Activated T-cell treated with anti-CD3 and anti-CD28 coated beads for 48 hours (primary cell): ENCODE measurements at places on chromosomes 2 and 18.

DNA sequence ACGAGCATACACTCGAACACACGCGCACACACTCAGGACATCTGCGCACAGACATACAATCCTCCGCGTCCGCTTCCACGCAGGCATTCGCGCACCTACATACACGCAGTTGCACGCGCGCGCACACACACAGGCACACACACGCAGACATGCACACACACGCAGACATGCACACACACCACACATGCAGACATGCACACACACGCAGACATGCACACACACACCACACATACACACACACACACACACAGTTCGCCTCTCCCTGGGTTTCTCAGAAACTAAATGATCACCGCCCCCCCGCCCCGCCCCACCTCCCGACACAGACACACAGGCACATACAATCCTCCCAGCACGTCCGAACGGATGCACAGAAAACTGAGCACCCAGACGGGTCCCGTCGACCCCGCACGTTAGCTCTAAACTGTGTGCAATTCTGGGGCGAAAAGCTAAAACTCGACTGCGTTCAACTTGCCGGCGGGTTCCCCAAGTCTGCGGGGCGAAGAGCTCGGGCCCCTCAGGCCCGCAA lies 1.0 kb downstream of the EPHA4 start:
- DNase-seq: peak; percentile 13

GRCh38 chr2:68936427-68936826 lies 16.3 kb downstream of the GKN2 start:
- DNase-seq: no peak

GRCh38 chr2:120317916-120318315 lies 28.0 kb upstream of the INHBB start:
- no peak for DNase-seq

DNA sequence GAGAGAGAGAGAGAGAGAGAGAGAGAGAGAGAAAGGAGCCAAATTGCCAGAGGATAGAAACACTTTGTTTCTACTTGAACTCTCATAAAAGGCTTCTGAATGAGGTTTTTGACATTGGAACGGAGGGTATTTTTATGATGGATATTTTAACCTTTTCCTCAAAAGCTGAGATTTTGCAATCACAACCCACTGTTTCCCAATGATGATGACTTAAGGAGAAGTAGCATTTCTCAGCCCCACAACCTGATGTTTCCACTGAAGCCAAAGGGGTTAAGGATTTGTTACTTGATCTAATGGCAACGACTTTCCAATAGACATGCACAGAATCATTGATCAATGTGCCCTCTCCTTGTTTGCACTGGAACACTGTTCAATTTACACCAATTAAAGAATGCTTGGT lies 67.1 kb upstream of the POU3F3 start:
- DNase-seq: no peak

DNA sequence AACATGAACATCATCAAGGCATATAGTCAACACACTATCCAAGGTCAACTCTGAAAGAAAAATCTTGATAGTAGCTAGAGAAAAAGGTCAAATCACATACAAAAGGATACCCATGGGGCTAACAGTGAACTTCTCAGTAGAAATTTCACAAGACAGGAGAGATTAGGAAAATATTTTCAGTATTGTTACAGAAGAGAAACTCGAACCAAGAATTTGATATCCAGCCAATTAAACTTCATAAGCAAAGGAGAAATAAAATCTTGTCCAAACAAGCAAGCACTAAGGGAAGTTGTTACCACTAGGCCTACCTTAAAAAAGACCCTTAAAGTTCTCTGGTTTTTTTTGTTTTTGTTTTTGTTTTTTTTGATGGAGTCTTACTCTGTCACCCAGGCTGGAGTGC lies 242.5 kb downstream of the EXOC6B start:
- no peak for DNase-seq

GRCh38 chr2:205270689-205271088 lies 411.6 kb upstream of the NRP2 start:
- no peak for DNase-seq

DNA sequence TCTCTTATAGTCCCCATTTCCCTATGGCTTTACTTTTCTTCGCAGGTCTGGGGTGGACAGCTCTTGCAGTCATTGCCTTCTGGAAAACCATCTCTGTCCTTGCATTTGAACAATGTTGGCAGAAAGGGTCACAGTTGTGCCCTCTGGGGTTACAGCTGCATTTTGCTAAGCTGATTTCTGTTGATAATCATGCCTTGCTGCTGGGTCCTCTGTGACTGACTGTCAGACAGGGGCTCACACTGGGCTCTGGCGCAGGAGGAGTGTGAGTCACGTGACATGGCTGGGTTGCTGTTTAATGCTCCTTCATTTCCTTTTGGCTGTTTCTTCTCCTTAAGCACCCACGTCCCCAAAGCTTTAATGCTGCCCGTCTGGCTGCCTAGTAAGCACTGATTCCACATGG lies 196.6 kb upstream of the LHCGR start:
- no peak for DNase-seq

- DNase-seq: no peak
Measured at GRCh38 chr2:151796774-151797173, 31.4 kb downstream of the ARL5A start.

GRCh38 chr2:200483729-200484198 lies 26.1 kb downstream of the KCTD18 start:
- DNase-seq: peak; percentile 36

DNA sequence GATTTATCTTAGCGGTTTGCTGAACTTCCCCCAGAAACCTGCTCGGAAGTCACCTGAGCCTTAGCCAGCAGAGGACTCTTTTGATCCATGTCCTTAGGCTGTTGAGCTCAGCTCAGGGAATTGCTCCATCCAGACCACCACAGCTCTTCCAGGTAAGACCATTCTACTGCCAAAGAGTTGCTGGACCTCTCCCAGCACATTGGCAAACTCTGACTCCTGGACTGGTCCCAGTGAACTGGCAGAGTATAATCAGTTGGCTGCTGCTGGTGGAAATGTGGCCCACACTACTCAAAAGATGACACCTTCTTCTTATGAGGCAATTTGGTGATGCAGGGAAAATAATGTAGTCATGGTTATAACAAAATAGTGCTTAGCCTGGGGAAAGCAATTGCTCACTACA lies 308.8 kb upstream of the FIGN start:
- no peak for DNase-seq

- DNase-seq: no peak
Measured at GRCh38 chr2:240960971-240961876, 37.2 kb upstream of the SNED1 start.

DNA sequence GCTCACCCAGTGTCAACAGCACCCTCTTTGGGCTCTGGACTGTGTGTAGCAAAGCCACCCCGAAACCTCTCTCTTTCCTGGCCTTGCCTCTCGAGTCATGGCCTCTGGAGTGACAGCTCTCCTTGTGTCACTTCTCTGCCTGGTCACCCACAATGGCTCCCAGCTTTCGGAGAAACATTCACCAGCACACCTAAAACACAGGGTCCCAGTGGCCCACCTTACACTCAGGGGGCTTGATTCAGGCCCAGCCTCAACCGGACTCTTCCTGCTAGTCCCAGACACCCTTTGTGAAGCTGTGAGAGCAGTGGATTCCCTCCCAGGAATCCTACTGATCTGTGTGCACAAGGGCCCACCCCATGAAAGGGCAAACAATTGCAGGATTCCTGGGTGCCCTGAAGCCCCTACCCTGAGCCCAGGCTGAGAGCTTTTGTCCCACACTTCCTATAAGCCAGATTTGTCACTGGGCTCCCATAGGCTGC lies 137.2 kb upstream of the HAAO start:
- no peak for DNase-seq

- DNase-seq: no peak
Measured at GRCh38 chr18:8480506-8481328, 128.5 kb upstream of the RAB12 start.

DNA sequence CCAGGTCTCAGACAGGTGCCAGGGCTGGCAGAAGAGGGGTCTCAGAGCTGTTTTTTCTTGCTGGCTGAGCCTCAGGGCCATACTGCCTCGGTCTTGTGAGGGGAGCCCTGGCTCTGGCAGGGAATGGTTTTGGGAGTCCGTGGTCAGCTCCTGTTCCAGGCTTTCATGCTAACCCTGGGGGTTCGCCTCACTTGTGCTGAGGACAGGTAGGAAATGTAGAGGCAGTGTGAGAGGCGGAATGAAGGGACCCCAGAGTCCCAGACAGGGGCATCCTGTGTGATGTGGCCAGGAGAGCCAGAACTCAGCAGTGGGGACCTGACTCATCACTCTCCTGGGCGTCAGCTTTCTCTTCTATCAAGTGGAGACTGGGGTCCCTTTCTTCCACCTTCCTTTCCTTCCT lies 5.7 kb upstream of the CELF4 start:
- no peak for DNase-seq

GRCh38 chr2:180753809-180754761 lies 226.3 kb upstream of the UBE2E3 start:
- no peak for DNase-seq

- DNase-seq: no peak
Measured at GRCh38 chr2:12733846-12734245, 17.1 kb downstream of the TRIB2 start.

DNA sequence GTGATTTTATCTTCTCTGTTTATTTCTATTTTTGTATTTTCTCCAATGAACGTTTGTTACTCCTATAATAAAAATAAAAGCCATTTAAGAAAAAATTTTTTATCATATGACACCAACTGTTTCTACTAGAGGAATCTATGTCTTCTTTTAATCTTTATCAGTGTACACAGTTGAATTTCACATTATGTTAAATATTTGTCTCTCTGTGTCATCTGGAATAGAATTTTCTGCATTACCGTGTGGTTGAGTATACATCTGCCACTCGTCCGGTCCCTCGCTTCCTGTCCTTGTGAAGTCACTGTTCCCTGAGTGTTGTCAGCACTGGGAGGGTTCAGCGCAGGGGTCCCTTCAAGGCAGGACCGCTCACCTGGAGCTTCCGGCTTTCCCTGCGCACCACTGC lies 99.2 kb downstream of the LDLRAD4 start:
- DNase-seq: no peak

- no peak for DNase-seq
Measured at GRCh38 chr18:27824841-27825681, 351.9 kb downstream of the CDH2 start.

- no peak for DNase-seq
Measured at GRCh38 chr2:194166818-194167217, 1490.2 kb upstream of the SLC39A10 start.

DNA sequence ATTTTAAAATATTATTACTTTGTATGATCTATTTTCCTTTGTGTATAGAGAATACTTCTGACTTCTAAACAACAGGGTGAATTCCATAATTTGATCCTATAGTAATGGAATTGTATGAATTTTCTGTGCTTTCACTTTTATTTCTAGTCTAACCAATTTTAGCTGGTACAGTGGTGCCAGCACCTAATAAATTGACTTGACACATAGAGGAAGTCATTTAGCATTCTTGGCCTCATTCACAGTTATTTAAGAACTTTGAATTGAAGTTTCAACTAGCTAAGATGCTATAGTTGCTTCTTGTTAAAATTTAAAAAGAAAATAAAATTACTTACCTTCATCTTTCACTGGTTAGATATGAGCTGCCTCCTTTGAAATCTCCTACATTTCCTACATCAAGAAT lies 220.4 kb downstream of the CPS1 start:
- no peak for DNase-seq

- no peak for DNase-seq
Measured at GRCh38 chr18:58067601-58068000, 23.6 kb downstream of the NEDD4L start.

GRCh38 chr18:55093295-55093694 lies 134.0 kb upstream of the CCDC68 start:
- no peak for DNase-seq

- DNase-seq: no peak
Measured at GRCh38 chr2:233185963-233186362, 65.5 kb upstream of the ATG16L1 start.

GRCh38 chr2:105893011-105893995 lies 148.6 kb downstream of the NCK2 start:
- DNase-seq: no peak

GRCh38 chr2:135471106-135471505 lies 59.9 kb downstream of the ZRANB3 start:
- DNase-seq: no peak

DNA sequence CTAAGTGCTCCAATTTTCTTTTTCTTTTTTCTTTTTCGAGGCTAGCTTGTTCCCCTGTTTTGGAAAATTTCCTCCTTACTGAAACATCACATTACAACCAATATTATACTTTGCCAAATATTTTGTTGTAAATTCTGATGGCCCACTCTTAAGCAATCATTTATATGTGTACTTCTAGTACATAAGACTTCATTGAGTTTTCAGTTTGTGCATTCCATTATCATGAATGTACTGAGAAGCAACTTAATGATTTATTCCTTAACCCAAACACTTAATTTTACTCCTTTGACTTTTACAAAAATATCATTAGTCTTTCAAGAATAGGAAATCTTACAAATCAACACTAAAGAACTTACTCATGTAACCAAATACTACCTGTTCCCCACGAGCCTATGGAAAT lies 242.4 kb downstream of the ARHGAP15 start:
- DNase-seq: no peak

DNA sequence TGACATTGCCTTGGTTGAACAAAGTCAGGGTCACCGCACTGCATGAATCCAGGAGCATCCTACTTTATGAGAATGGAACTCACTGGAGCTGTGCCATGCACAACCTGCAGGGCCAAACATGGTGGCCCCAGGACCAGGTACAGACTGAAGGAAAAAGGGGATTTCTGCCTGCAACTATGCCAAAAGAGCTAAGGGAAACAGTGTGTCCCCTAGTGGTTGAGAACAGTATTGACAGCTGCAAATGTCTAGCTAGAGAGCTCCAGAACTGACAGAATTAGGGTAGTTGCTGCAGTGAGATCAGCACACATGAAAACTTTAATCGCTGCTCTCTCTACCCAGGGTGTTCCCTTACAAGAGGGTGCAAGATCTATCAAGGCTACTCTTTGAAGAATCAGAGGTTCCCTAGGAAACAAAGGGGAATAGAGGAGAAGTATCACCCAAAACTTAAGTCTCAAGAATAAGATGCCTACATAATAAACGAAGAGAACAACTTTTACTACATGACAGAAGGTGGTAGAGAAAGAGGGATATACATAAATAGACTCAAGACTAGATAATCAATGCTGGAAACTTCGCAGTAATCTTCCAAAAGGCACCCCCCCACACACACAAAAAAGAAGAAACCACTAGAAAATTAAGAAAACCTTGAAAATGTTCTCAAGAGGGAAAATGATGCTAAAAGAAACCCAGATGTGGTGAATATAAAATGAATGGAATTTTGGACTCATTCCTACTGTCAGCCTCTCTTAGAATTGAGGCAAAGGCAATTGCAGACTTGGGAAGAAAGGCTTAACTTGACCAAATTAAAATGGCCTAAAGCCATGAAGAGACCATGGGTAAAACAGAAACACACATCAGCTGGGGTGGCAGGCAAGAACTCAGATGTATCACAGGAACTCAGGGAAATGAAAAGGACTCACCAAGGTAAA lies 43.6 kb upstream of the IHH start:
- DNase-seq: no peak
